Smooth muscle cell of the umbilical artery (primary cell): ENCODE measurements at places on chromosomes 1 and 21. TPM values are rescaled to one million over a fixed set of nuclear protein-coding genes. Genes with fewer than 3 reads are reported as not detected.

Gene SLAMF6
- total RNA-seq, result not detected in 2 replicates

Gene ZYG11A
- 0.23 TPM in 1 of 2 replicates, not detected in the other for total RNA-seq

Gene SPRR1A
- not detected in 2 replicates for total RNA-seq

Gene SEC22B
- 86.4 and 93.0 TPM in 2 replicates for total RNA-seq

Gene TSPAN2
- 0.23 and 0.30 TPM in 2 replicates for total RNA-seq

Gene AMY1A
- total RNA-seq, result not detected in 2 replicates

Gene ANKRD45
- total RNA-seq, result under 0.01 and 2.6 TPM in 2 replicates

Gene KCNJ15
- 0.74 and 1.8 TPM in 2 replicates for total RNA-seq

Gene AUNIP
- total RNA-seq, result 0.30 and 1.8 TPM in 2 replicates

Gene LELP1
- total RNA-seq, result not detected in 2 replicates

Gene FCRL4
- total RNA-seq, result not detected in 2 replicates

Gene AMPD1
- total RNA-seq, result not detected in 2 replicates

Gene TPTE
- not detected in 2 replicates for total RNA-seq

Gene THRAP3
- 66.8 and 104 TPM in 2 replicates for total RNA-seq

Gene C4BPB
- not detected in 2 replicates for total RNA-seq

Gene VWA5B1
- not detected in 2 replicates for total RNA-seq

Gene TINAGL1
- 241 and 312 TPM in 2 replicates for total RNA-seq

Gene PDE9A
- not detected in 2 replicates for total RNA-seq

Gene FMOD
- total RNA-seq, result 7.3 and 48.1 TPM in 2 replicates

Gene CD247
- total RNA-seq, result not detected in 2 replicates

Gene HSD11B1
- total RNA-seq, result 1.2 and 41.6 TPM in 2 replicates

Gene GNG4
- total RNA-seq, result 0.83 and 0.89 TPM in 2 replicates

Gene PTGFR
- 34.0 and 58.8 TPM in 2 replicates for total RNA-seq

Gene S100A2
- total RNA-seq, result 0.59 and 1.4 TPM in 2 replicates

Gene VAV3
- total RNA-seq, result not detected in 2 replicates

Gene FCAMR
- not detected in 2 replicates for total RNA-seq

Gene NIT1
- total RNA-seq, result 19.1 and 21.1 TPM in 2 replicates

Gene PLA2G2E
- not detected in 2 replicates for total RNA-seq

Gene GPR3
- total RNA-seq, result 0.89 and 1.1 TPM in 2 replicates

Gene MAP7D1
- total RNA-seq, result 66.8 and 120 TPM in 2 replicates
